ENCODE measurements at places on chromosomes 6 and 20.

DNA sequence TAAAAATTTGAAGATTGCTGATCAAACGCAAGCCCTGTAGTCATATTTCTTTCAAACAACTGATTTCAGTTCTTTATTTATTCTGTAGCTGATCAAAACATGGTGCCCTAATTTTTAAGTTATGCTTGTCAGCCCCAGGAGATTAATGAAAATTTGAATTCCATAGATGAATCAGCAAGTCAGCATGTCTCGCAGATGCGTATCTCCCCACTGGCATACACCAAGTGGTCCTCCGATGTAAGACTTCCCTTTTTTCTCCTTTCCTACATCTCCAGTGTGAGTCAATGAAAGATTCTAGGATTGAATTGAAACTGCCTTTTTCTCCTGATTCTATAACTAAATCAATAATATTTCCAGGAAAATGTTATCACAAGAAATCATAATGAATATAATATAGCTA lies 539.6 kb upstream of the NOX3 start:
- no peak for DNase-seq

DNA sequence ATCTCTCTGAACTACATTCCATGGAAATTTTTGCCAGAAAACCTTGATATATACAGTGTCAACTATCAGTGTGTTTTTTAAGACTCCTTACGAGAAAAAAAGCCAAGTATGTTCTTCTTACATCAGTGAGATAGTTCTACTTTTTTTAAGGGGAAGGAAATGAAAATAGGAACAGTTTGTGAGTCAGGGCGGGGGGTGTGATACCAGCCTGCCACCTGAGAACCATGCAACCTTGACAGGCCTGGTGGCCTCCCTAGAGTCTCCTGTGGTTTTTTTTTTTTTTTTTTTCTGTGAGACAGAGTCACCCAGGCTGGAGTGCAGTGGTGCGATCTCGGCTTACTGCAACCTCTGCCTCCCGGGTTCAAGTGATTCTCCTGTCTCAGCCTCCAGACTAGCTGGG lies 96.3 kb upstream of the GCM1 start:
- DNase-seq, result no peak

GRCh38 chr6:74941424-74941823 lies 264.4 kb downstream of the COL12A1 start:
- DNase-seq, result no peak

- no peak for DNase-seq
Measured at GRCh38 chr6:70107852-70108629, 194.8 kb downstream of the COL9A1 start.

- DNase-seq, result no peak
Measured at GRCh38 chr6:87431263-87431662, 23.5 kb downstream of the CFAP206 start.

DNA sequence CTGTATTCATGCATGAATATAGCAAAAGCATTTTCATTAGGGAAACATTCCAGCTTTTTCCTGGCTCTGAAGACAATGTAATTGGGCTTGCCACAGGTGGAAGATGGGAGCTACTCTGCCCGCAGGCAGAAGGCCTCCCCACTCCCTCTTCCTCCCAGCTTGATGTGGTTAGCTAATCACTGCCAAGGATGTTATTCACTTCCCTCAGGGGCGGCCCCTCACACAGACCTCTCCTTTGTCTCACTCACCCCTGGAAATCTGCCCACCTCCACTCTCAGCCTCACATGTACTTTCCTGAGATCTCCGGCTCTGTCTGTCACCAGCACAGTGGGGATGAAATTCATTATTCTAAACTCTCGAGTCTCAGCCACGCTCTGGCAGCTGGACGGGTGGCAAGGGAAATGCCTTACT lies 100.7 kb downstream of the ANKRD60 start:
- DNase-seq, result no peak

Data from immature natural killer cell (primary cell).